ENCODE measurements at places on chromosomes 7 and 10.
A peak's percentile ranks its signal among the peaks of the same experiment; 100 is the strongest.

- peaks cover 3% of the 10 kb centered on the region for H3K4me1 ChIP-seq
- H3K36me3 ChIP-seq = no peaks in the 10 kb centered on the region
- no peaks in the 10 kb centered on the region for H3K27me3 ChIP-seq
- no peak overlapping the region for H3K27ac ChIP-seq
Measured at GRCh38 chr10:45075216-45075615, 74.5 kb downstream of the ZNF22 start.

- no peaks in the 10 kb centered on the region for H3K36me3 ChIP-seq
- H3K27me3 ChIP-seq = no peaks in the 10 kb centered on the region
- H3K4me1 ChIP-seq = peaks cover 26% of the 10 kb centered on the region
- no peak overlapping the region for H3K27ac ChIP-seq
- H3K4me3 ChIP-seq = no peak overlapping the region
- DNase-seq = no peak
Measured at GRCh38 chr10:22832066-22832602, 95.7 kb upstream of the ARMC3 start.

GRCh38 chr7:2616387-2617324 is 15.1 kb upstream of the TTYH3 start:
- peak overlapping the region; percentile 28 for H3K4me3 ChIP-seq
- no peaks in the 10 kb centered on the region for H3K36me3 ChIP-seq
- peaks cover 75% of the 10 kb centered on the region for H3K4me1 ChIP-seq
- no peaks in the 10 kb centered on the region for H3K27me3 ChIP-seq
- DNase-seq = no peak
- no peak overlapping the region for H3K27ac ChIP-seq

- H3K4me3 ChIP-seq = no peak overlapping the region
- peak overlapping the region; percentile 32 for H3K27ac ChIP-seq
- H3K36me3 ChIP-seq = no peaks in the 10 kb centered on the region
- peaks cover 50% of the 10 kb centered on the region for H3K4me1 ChIP-seq
Measured at GRCh38 chr7:121016966-121017365, 28.5 kb downstream of the CPED1 start.

DNA sequence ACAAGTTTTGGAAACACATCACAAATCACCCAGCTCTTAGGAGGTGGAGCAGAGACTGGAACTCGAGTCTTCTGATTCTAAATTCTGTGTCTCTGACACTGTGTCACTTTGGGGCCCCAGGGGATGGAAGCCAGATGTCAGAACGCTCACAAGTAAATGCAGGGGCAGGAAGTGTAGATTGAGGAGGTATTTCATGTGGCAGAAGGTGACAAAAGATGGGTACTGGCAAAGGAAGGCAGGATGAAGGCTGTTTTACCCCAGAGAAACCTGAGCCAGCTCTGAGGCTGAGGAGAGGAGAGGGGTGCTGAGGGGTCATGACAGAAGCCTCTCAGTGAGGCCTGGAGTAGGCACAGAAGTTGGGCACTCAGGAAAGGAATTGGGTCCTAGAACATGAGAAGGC is 6.0 kb upstream of the PURB start:
- no peaks in the 10 kb centered on the region for H3K27me3 ChIP-seq
- no peak for DNase-seq

DNA sequence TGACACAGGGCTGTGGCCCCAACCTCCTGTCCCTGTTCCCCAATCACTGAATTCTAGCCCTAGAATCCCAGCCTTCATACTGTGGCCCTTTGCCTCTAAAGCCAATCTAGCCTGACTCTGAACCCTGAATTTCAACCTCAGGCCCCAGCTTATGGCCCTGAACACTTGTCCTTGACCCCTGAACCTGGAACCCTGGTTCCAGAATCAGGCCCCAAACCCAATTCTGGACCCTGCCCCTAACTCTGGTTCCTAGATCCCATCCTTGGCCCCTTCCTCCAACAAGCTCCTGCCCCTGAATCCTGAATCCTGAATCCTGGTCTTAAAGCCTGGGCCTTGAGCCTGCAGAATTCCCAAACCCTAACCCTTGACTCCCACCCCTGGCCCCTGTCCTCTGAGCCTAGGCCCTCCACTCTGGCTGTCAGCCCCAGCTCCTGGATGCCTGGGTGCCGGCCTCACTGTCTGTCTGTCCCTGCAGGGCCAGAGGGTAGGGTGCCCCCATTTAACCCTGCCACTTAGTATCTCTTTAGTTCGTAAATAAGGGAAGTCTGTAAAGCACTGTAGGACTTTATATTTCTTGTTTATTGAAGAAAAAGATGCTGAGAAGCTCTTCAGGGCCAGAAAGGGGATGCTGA is 1.3 kb downstream of the INPP5A start:
- peaks cover 62% of the 10 kb centered on the region for H3K4me1 ChIP-seq
- DNase-seq = no peak
- H3K36me3 ChIP-seq = no peaks in the 10 kb centered on the region
- peak overlapping the region; percentile 83 for H3K27ac ChIP-seq

DNA sequence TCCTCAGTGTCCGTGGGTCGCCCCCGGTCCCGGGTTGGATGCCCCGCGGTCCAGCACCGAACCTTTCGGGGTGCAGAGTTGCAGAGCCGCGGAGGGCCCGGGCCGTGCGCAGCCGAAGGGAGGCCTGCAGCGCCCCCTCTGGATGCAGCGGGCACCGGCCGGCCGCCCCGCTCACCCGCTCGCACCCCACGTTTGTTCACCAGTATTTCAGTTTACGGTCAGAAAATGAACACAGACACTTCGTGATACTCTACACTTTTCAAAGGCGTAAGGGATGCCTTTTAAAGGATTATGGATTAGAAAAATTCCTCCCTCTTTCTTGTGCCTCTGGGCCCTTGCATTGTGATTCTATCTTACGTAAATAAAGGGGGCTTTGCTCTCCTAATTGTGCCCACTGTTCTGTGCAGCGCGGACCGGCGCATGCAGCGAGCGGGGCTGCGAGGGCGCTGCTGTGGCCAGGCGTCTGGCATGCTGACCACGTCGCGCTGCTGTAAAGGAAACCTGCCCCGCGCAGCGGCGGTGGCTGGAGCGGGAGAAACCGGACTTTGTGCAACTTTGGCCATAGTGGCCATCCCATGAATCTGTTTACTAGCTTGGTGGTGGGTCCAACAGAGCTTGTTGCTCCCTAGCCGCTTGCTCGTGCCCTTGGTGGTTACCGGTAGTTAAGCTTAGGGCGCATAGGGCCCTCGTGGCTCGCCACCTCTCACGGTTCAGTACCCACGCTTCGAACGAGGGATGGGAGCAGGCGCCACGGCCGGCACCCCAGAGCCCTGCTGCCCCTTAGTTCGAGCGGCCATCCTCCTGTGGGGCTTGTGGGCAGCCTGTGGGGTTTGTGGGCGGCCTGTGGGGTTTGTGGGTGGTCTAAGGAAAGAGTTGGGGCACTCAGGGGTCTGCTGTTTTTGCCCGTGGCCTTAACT is 739 bp upstream of the MEST start:
- H3K27me3 ChIP-seq = no peaks in the 10 kb centered on the region
- no peak for DNase-seq
- H3K4me1 ChIP-seq = peaks cover 6% of the 10 kb centered on the region
- no peak overlapping the region for H3K27ac ChIP-seq
- no peaks in the 10 kb centered on the region for H3K36me3 ChIP-seq

DNA sequence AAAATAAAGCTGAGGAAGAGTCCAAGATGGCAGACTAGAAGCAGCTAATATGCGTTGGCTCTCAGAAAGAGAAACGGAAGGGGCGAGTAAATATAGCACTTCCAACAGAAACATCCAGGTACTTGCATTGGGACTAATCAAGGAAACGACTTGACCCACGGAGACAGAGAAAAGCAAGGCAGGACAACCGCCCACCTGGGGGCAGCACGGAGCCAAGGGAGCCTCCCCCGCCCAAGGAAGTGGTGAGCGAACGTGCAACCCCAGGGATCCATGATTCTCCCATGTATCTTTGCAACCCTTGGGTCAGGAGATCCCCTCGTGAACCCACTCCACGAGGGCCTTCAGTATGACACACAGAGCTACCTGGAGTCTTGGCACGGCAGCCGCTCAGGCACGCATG is 45.4 kb upstream of the GRM3 start:
- H3K4me1 ChIP-seq = no peaks in the 10 kb centered on the region
- H3K27me3 ChIP-seq = no peaks in the 10 kb centered on the region
- no peak overlapping the region for H3K27ac ChIP-seq
- no peaks in the 10 kb centered on the region for H3K36me3 ChIP-seq

DNA sequence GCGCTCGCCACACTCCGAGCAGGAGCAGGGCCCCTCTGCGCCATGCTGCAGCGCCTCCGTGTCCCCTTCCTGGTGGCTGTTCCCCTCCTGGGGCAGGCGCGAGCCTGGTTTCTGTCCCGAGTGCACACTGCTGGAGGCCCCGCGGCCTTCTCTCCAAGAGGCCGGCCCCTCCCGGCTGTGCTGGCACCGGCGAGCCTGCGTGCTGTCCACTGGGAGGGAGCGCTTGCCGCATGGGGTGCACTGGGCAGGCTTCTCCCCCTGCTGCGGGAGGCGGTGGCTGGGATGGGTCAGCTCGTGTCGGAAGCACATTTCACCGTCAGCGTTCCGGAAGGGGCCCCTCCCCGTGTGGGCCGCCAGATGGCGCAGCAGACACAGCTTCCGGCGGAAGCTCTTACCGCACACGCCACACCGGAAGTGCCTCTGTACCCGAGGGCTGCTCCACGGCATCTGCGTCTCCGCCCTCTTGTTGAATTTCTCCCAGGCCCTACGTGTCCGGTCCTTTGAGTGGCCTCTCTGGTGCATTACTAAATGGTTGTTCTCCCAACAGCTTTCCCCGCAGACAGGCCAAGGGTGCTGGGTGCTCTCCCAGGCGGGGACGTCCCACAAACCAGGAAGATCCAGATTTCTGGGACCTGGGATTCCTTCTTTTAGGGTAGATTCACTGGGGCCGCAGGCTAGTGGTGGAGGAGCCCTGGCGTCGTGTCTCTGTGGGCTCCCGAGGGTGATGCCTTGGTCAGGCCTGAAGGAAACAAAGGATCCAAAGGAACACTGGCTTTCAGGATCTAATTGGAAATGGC is 18.7 kb downstream of the ZNF786 start:
- no peak overlapping the region for H3K4me3 ChIP-seq
- no peaks in the 10 kb centered on the region for H3K4me1 ChIP-seq
- no peaks in the 10 kb centered on the region for H3K27me3 ChIP-seq
- peaks cover 22% of the 10 kb centered on the region for H3K36me3 ChIP-seq

- H3K27ac ChIP-seq = no peak overlapping the region
- H3K4me3 ChIP-seq = no peak overlapping the region
- no peak for DNase-seq
- H3K36me3 ChIP-seq = no peaks in the 10 kb centered on the region
- H3K4me1 ChIP-seq = peaks cover 12% of the 10 kb centered on the region
- no peaks in the 10 kb centered on the region for H3K27me3 ChIP-seq
Measured at GRCh38 chr10:75678527-75678926, 247.1 kb downstream of the LRMDA start.

DNA sequence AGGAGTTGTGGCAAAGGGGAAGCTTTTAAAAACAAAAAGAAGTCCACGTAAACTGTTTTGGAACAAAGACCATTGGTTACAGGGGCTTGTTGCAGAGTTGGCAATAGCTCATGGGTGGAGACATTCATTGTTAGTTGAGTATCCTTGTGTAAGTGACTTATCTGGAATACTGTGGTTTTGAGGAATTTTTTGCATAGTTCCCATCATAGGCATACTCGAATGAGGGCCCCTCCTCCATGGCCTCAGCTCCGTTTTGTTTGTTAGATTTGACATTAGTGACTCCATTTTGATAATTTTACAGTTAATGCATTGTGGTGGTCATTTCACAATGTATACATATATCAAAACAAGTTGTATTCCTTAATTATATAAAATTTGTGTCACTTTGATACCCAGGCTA is 12.8 kb upstream of the SMKR1 start:
- H3K36me3 ChIP-seq = no peaks in the 10 kb centered on the region
- H3K27ac ChIP-seq = no peak overlapping the region
- H3K27me3 ChIP-seq = no peaks in the 10 kb centered on the region
- H3K4me3 ChIP-seq = no peak overlapping the region
- no peak for DNase-seq

GRCh38 chr10:127525686-127526085 is 23.4 kb upstream of the NPS start:
- H3K27ac ChIP-seq = no peak overlapping the region
- DNase-seq = no peak
- no peak overlapping the region for H3K4me3 ChIP-seq
- no peaks in the 10 kb centered on the region for H3K36me3 ChIP-seq
- no peaks in the 10 kb centered on the region for H3K4me1 ChIP-seq

- H3K27ac ChIP-seq = no peak overlapping the region
- peak overlapping the region; percentile 35 for H3K4me3 ChIP-seq
- H3K27me3 ChIP-seq = no peaks in the 10 kb centered on the region
- H3K4me1 ChIP-seq = peaks cover 7% of the 10 kb centered on the region
- no peaks in the 10 kb centered on the region for H3K36me3 ChIP-seq
- DNase-seq = no peak
Measured at GRCh38 chr7:116706668-116707126, 34.7 kb downstream of the MET start.

GRCh38 chr10:122138831-122139625 is 132.1 kb upstream of the BTBD16 start:
- DNase-seq = no peak
- H3K36me3 ChIP-seq = peaks cover 12% of the 10 kb centered on the region
- H3K27me3 ChIP-seq = no peaks in the 10 kb centered on the region

DNA sequence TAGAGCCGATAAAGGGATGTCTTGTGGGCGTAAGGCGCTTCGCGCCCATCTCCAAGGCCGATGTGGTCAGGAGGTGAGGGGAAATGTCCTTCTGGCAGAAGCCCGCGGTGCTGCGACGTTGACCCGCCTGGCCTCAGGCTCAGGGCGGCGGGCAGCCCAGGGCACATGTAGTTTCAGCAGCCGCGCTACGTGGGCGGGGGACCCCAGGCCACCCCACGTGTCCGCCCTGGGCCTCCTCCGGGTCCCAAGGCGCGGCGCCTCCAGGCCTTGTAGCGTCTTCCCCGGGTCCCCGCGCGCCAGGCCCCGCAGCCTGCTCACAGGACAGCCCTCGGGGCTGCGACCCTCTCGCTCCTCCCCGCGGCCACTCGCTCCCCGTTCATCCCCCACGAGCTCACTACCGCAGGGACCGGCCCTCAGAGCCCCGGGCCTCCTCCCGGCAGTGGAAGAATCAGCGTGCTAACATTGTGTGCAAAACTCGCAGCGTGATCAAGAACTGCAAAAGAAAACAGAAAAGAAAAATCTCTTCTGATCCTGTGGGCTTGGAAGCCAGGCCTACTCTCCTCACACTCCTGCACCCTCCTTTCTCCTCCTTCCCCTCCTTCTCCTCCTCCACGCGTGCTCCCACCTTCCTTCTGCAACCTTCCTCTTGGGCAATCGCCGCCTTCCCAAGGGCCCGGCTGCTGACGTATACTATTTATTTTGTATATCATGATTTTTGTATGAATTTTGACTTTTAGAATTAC is 4.4 kb upstream of the TBX20 start:
- no peak overlapping the region for H3K27ac ChIP-seq
- no peak for DNase-seq
- H3K36me3 ChIP-seq = no peaks in the 10 kb centered on the region
- H3K4me3 ChIP-seq = no peak overlapping the region

GRCh38 chr7:66413379-66414114 is 208.4 kb downstream of the TPST1 start:
- no peak overlapping the region for H3K27ac ChIP-seq
- H3K4me3 ChIP-seq = peak overlapping the region; percentile 76
- no peaks in the 10 kb centered on the region for H3K36me3 ChIP-seq
- DNase-seq = peak; percentile 50
- no peaks in the 10 kb centered on the region for H3K27me3 ChIP-seq
